ENCODE measurements at places on chromosomes 12 and 14. TPM values are rescaled to one million over a fixed set of nuclear protein-coding genes. Genes with fewer than 3 reads are reported as not detected.

Gene ART4
- total RNA-seq: not detected

Gene SLC8A3
- 2.4 TPM for total RNA-seq

Gene KLRB1
- total RNA-seq: 0.46 TPM

Gene NINJ2
- total RNA-seq: 1.4 TPM

Gene IAPP
- not detected for total RNA-seq

Gene PLBD2
- 14.7 TPM for total RNA-seq

Gene RIMKLB
- total RNA-seq: 2.2 TPM

Gene SMCO2
- total RNA-seq: 0.37 TPM

Gene TAS2R20
- total RNA-seq: 1.5 TPM

Gene ZFYVE1
- 13.9 TPM for total RNA-seq

Gene AGAP2
- total RNA-seq: 38.4 TPM

Gene CLEC14A
- total RNA-seq: not detected

Gene AKT1
- 111 TPM for total RNA-seq

Gene SYNDIG1L
- not detected for total RNA-seq

Gene CCDC175
- not detected for total RNA-seq

Gene TMCC3
- not detected for total RNA-seq

Gene LRRC9
- not detected for total RNA-seq

Gene IGFBP6
- total RNA-seq: 3.6 TPM

Gene IFNG
- 53.0 TPM for total RNA-seq

Gene ACVRL1
- not detected for total RNA-seq

Gene GAS2L3
- total RNA-seq: 12.3 TPM

Gene DHH
- 1.0 TPM for total RNA-seq

Gene TAS2R19
- 3.2 TPM for total RNA-seq

Gene TSPAN8
- total RNA-seq: not detected

Gene RNASE3
- total RNA-seq: not detected

Gene RHOJ
- not detected for total RNA-seq

Gene SYT1
- total RNA-seq: not detected

Gene APOF
- not detected for total RNA-seq

Gene TDRD9
- 0.68 TPM for total RNA-seq

Gene CD163L1
- total RNA-seq: not detected

Gene NRIP2
- not detected for total RNA-seq

Gene SYCP3
- 0.21 TPM for total RNA-seq

Gene OTUB2
- total RNA-seq: 2.3 TPM

Gene PPFIBP1
- 26.2 TPM for total RNA-seq

Gene GZMH
- 17.0 TPM for total RNA-seq

Gene KCNC2
- total RNA-seq: not detected

Gene RAD9B
- total RNA-seq: 1.9 TPM

Gene CLEC4C
- not detected for total RNA-seq

Gene RNASE2
- total RNA-seq: not detected

Gene C3AR1
- total RNA-seq: 3.1 TPM

Gene PLEK2
- 6.5 TPM for total RNA-seq

Gene AICDA
- total RNA-seq: not detected
